ENCODE measurements at places on chromosomes 16 and 17.

- no peak for DNase-seq
These were observed 28.2 kb upstream of the RBBP6 start for GRCh38 chr16:24511174-24511573.

DNA sequence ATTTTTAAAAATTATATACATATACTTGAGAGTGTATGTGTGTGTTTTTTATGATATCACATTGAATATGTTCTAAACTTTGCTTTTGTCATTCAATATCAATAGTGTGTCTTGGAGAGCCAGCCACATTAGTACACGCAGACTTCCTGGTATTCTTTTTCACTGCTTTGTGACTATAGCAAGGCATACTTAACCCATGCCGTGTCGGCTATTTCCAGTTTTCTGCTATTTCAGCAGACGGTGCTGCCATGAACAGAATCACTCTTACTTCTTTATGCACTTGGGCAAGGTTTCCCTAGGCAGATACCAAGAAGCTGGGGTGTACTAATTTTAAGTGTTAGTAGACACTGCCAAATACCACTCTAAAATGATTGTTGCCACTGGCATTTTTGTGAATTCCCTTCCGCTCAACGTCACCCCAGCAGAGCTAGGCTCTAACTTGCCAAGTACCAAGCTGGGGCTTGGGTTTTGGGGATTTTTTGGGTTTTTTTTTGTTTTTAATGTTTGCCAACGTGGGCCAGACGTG, 134.9 kb downstream of the SOCS1 start:
- no peak for DNase-seq

GRCh38 chr16:57115168-57115513, 22.8 kb downstream of the CPNE2 start:
- peak; percentile 43 for DNase-seq

GRCh38 chr17:4710693-4711634, 532 bp downstream of the ARRB2 start:
- no peak for DNase-seq

GRCh38 chr17:66200685-66201092, 8.8 kb upstream of the CEP112 start:
- peak; percentile 76 for DNase-seq

GRCh38 chr17:50562242-50563091, 2.0 kb downstream of the CACNA1G start:
- DNase-seq = no peak

DNA sequence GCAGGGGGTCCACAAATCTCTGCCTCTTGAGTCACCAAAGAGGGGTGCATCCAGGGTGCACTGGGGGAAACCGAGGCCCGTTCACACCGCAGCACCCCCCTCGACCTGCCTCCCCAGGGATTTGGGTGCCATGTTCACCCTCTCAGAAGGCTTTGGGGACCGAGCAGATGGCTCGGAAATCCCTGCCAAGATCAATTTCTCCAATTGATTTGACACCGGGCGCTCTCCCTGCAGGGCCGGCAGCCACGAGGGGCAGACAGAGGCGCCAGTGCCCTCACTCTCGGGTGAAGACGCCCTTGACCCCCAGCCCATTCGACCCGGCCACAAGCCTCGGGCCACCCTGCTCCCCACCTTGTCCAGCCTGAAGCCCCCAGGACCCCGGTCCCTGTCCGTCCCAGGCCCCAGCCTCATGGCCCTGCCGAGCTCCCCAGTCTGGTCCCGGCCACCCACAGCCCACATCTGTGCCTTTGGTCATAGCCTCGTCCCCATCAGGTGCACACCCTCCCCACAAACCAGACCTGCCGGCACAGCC, 9.3 kb downstream of the SSTR5 start:
- no peak for DNase-seq

GRCh38 chr16:87369117-87369765, 14.3 kb downstream of the FBXO31 start:
- DNase-seq = no peak

- no peak for DNase-seq
These were observed 5.0 kb downstream of the ARL6IP1 start for GRCh38 chr16:18796377-18796776.

- DNase-seq = no peak
These were observed 404.6 kb downstream of the MAF start for GRCh38 chr16:79195938-79196337.

- DNase-seq = no peak
These were observed 185.3 kb upstream of the CACNG3 start for GRCh38 chr16:24070851-24071250.

GRCh38 chr17:28863953-28864352, 9.1 kb downstream of the ERAL1 start:
- no peak for DNase-seq

DNA sequence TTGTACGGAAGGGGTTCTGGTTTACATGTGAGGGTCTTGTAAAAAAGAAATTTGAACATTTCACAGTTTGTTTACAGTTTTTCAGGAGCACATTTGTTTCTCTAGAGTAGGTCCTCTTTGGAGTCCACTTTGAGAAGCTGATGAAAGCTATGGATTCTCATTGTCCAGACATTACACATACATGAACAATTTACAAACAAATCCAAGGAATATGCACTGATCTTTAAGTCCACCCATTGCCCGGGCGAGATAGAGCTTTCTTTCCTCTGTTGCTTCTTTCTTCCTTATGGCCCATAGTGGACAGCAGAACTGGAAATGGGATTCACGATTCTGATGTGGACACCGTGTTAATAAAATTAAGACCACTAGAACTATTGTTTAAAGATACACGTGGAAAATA, 1.9 kb downstream of the DCAF7 start:
- no peak for DNase-seq
